T-helper 22 cell (primary cell): ENCODE measurements at places on chromosomes 7 and 10.
A peak's percentile ranks its signal among the peaks of the same experiment; 100 is the strongest.

DNA sequence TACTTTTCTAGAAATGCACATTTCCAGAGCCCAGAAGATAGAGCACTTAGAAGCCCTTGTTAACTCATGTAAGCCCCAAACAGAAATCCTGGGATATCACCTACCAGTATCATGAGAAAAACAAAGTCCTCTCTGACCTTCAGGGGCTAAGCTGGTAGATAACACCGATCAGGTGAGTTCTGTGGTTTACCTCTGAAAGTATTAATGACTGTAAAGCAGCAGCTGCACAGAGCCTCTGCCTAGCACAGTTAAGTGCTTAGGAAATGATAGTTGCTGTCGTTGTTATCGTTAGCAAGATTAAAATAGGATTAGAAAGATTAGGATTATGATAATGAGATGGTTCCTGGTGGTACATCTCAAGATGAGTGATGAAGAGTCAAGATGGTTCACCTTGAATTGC, 64.9 kb downstream of the PLXNA4 start:
- DNase-seq, result no peak

GRCh38 chr7:139641337-139641992, 118.0 kb downstream of the CLEC2L start:
- DNase-seq, result no peak

DNA sequence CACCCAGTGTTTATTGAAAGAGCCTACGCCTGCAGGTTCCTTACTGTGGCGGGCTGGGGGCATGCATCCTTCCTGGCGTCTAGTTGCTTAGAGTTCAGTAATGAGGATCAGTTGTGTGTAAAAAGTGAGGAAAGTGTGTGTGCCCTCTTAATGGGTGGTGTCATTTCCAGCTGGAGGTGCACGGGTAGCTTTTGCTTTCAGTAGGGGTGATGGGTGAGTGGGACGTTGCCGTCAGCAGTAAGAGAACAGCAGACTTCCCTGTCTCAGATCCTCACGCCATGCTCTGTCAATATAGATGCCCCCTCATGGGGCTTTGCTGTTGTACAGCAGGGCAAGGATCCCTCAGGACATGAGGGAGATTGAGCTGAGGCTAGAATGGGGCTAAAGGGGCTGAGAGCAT, 352.6 kb upstream of the GALNT17 start:
- no peak for DNase-seq

- peak; percentile 34 for DNase-seq
These were observed 1.0 kb downstream of the STX1A start for GRCh38 chr7:73718438-73718881.

- DNase-seq, result no peak
These were observed 236.9 kb downstream of the SLC25A13 start for GRCh38 chr7:96084881-96085553.

DNA sequence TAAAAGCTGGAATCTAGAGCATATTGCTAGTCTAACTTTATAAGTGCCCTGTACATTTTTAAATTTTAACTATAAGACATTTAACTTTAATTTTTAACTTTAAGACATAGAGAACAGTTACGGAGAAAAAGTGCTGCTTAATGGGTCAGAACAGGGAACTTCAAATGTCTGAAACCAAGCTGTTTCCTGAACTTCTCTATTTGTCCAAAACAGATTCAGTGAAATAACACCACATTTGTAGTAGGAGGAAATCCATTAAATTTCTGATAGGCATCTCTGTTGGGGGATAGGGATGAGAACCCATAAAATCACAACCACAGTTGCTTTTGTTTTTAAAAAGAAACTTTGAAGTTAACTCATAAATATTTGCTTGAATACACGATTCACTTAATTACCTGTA, 170.8 kb upstream of the ANK3 start:
- no peak for DNase-seq

- no peak for DNase-seq
These were observed 2.5 kb downstream of the TES start for GRCh38 chr7:116212869-116213268.

DNA sequence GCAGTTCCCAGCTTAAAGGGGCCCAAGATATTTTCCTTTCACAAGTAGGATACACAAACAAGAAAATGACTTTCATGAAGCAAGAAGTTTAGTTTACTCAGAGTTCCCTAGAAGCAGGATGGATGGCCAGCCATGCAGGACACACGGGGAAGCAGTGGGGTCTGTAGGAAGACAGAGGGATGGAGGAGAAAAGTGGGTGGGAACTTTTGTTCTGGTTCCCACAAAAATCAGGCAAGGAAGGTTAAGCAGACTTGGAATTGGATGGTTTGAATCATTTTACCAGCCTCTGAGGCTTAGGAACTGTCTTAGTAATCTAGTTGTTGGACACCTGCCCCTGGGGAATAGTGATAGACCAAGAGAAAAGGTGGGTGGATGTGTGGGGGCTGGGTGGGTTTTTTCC, 263.3 kb upstream of the VSTM2A start:
- DNase-seq, result no peak

GRCh38 chr7:36315309-36315944, 74.2 kb upstream of the ANLN start:
- no peak for DNase-seq

GRCh38 chr10:80153460-80153859, 20.9 kb downstream of the PLAC9 start:
- no peak for DNase-seq

DNA sequence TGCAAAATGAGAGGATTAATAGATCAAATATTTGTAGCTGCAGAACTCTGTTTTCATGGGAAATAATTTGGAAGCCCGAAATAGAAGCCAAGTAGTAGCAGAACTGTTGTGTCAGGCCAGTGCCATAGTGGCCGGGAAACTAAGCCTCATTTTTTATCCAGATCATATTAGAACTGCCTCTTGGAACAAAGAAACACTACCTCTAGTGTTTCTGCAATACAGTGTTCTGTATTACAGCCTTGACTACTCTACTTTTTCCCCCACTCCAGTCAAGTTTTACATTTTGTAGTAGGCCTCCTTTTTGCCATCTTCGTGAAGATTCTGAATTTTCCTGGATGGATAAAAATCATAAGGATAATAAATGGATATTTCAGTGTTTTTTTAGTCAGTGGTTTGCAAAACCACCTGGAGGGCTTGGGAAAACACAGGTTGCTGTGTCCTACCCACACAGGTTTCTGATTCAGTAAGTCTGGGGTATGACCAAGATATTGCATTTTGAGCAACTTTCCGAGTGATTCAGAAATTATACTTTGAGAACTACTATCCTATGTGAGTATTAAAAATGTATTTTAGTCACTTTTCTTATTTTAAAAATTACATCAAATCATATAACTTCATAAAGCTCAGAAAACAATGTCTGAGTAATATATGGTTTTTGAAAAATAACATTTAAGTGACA, 326.2 kb upstream of the KAT6B start:
- DNase-seq, result no peak

DNA sequence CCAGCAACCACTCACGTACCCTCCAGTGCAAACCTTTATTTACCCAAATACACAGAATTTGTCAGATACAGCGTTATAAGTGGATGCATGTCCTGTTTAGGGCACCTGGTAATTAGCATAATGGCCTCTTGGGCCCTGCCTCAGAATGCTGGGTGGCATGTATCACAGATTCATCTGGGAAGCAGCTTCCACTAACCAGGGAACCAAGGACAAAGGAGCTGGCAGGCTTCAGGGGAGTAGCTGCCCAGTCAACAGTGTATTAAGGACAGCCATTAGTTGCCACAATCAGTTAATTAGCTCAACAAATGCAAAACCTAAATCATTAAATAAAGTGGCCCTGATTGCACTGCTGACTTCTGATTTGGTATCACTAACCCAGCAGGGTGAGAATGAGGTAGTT, 105.7 kb downstream of the RAPGEF5 start:
- DNase-seq, result no peak

- no peak for DNase-seq
These were observed 12.7 kb downstream of the LOXL4 start for GRCh38 chr10:98255146-98255877.

- no peak for DNase-seq
These were observed 520 bp upstream of the WNT2 start for GRCh38 chr7:117323305-117323850.

GRCh38 chr10:12489357-12489756, 140.0 kb downstream of the CAMK1D start:
- DNase-seq, result no peak

- no peak for DNase-seq
These were observed 12.2 kb upstream of the PWWP2B start for GRCh38 chr10:132384618-132385388.

- no peak for DNase-seq
These were observed 955.7 kb upstream of the ZNF722 start for GRCh38 chr7:63042730-63043511.

DNA sequence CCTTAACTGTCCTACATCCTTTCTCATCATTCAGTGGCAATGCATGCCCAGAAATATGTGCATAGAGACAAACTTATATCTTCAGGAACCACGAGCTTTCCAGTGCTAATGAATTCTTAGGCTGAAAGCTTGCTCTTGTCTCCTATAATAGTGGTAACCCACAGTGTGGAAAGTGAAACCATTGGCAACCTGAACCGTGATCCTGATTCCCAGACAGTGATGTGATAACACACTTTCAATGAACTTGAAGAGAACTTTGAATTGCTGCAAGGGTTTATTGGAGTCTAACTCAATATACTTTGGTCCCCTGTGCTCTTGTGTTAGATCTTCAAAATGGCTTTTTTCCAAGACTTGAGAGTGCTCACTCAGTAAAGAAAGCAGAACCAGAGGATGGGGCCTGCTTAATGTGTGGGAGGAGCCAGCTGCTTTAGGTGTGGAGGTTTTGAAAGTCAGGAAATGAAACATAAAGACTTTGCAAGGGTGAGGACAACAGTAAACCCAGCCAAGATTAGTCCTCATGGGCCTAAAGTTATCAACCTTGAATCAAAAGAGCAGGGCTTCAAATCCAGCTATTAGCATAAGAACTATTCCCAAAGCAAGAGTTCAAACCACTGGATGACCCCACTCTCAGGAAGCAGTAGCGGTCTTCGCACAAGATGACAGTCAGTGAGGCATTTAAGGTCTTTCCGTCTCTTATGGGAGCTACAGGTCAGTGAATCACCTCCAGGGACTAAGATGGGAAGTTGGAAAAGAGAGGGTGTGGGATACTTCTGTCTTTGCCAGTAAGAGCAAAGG, 332.4 kb upstream of the NRP1 start:
- DNase-seq, result no peak

GRCh38 chr7:124171068-124171467, 138.2 kb upstream of the TMEM229A start:
- DNase-seq, result no peak

DNA sequence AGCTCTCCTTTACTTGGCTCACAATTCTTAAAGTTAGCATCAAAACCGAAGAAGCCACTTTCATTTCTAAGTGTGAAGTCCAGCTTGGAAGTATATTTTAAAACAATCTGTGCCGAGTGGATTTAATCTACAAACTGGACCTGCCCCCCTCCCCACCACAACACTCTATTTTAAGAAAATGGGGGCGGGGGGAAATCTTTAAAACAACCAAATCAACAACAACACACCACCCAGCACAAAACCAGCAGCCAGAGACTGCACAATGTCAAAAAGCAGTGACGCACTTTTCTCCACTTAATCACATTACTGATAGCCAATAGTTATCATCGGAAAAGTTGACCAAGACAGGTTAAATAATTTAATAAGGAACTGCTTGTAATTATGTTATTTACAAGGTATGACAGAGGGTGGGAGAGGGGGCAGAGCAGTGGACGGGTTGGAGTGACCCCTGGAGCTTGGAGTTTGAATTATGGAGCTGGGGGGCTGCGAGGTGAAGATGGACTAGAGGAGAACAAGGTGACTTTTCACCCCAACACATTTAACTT, 2.8 kb downstream of the EBF3 start:
- DNase-seq, result no peak

DNA sequence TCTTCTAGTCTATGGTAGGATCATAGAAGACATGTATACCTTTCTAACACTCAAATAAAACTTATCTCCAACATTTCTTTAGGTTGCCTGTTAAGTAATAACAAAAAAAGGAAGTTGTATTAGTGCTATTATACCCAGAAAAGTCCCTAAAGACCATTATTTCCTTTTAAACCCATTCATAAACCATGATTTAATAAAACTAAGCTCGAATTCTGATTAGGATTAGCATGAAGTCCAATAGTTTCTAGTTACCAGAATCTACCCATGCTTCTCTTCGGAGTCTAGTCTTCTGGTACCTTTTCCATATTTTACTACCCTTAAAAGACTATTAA, 62.7 kb downstream of the USP6NL start:
- no peak for DNase-seq

- DNase-seq, result no peak
These were observed 127.3 kb downstream of the ARHGAP22 start for GRCh38 chr10:48477616-48478015.

GRCh38 chr10:72335394-72336258, 19.1 kb downstream of the DNAJB12 start:
- DNase-seq, result peak; percentile 34

GRCh38 chr10:88041243-88042159, 178.1 kb downstream of the PTEN start:
- no peak for DNase-seq

- DNase-seq, result no peak
These were observed 24.1 kb upstream of the PROSER2 start for GRCh38 chr10:11798845-11799735.

- no peak for DNase-seq
These were observed 2.5 kb upstream of the EMX2 start for GRCh38 chr10:117539903-117540639.

GRCh38 chr7:29207162-29207801, 12.7 kb downstream of the CHN2 start:
- no peak for DNase-seq

DNA sequence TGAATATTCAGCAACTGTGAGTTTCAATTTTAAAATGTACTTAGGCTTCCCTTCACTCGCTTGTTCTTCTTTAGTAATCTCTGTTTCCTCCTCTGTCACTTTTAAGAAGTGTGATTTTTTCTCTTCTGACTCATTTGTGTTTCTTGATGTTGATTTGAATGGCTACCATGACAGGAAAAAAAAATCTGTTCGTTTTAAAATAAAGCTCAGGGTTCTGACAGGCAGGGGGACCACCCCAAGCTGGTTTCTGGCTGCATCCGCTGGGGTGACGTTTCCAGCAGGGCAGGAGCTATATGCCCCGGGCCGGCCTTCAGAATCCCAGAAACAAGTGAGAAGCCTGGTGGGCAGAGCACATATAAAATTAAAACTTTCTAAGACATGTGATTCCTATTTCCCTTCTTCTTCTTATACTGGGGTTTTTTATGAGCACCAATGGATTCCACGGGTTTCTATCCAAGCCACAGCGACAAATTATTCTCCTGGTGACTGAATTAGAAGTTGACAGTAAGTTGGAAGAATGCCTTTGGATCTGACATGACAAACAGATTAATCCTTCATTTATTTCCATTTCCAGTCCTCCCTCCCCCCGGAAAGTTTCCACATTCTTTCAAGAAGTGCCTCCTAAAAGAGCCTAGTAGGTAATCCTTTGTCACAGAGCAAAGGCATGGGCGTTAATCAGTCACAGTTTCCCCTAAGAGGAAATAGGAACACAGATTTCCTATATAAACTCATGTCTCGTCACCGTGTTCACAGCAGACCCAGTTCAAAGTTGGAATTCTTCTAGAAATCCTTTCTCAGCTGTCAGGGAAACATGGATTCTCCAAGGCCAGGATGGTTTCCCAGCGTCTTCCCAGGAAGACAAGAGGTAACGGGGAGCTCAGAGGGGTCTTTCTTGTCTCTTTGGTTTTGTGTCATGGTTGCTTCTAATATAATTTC, 79.9 kb downstream of the PTPRE start:
- no peak for DNase-seq

- no peak for DNase-seq
These were observed 2.0 kb downstream of the WDR91 start for GRCh38 chr7:135209225-135209834.

GRCh38 chr10:129120441-129120840, 346.6 kb upstream of the MGMT start:
- no peak for DNase-seq

- DNase-seq, result no peak
These were observed 133.7 kb upstream of the CTTNBP2 start for GRCh38 chr7:118006979-118007378.
